ENCODE measurements at places on chromosomes 11 and 22. TPM values are rescaled to one million over a fixed set of nuclear protein-coding genes. Genes with fewer than 3 reads are reported as not detected.

- DNase-seq: no peak
Measured at GRCh38 chr22:31092161-31092560, 11.0 kb downstream of the SMTN start.

DNA sequence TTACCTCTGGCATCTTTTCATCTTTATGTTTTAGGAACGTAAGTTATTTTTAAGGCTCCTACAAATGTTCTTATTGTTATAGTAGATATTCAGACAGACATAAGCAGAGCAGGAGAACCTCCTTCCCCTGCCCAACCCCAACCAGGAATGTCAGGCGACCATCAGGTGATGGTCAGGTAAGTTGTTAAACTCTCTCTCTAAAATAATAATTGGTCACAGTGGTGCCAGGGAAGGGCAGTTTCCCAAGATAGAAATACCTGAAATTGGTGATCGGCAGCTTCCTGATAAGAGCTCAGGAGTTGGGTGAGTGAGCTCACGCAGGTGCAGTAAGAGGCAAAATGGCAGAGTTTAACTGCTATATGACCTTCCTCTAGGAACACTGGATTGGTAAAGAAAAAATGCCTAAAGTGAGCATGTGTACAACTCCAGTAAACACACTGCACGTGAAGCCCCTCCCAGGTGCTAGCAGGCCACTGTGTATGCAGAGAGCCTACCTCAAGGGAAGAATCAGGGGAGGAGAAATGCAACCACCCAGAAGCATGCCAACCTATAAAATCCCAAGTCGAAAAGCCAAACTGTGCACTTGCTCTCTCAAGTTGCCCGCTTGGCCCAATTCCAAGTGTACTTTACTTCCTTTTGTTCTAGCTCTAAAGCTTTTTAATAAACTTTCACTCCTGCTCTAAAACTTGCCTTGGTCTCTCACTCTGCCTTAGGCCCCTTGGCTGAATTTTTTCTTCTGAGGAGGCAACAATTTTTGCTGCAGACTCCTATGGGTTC, 273.9 kb downstream of the SBF2 start:
- DNase-seq: no peak

GRCh38 chr22:30087611-30088010, 7.3 kb downstream of the HORMAD2 start:
- DNase-seq: no peak

DNA sequence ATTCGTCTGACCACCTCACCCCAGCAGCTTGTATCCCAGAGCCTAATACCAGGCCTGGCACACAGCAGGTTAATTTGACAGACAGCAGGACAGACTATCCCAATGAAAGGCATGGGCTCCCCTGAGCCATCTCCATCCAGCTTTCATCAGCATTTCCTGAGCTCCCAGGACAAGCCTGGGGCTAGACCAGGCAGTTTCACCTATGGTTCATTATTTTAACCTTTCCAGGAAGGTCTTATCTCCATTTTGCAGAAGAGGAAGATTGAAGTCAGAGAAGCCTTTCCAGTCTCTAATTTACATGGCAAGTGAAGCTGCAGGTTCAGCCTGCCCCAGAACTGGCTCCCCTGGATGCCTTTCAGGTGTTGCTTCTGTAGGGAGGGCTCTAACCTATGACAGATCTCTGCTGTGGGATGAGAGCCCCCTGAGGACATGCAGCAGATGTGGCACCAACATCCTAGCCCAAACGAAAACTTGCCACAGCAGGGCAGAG, 17.0 kb downstream of the ARRB1 start:
- no peak for DNase-seq

DNA sequence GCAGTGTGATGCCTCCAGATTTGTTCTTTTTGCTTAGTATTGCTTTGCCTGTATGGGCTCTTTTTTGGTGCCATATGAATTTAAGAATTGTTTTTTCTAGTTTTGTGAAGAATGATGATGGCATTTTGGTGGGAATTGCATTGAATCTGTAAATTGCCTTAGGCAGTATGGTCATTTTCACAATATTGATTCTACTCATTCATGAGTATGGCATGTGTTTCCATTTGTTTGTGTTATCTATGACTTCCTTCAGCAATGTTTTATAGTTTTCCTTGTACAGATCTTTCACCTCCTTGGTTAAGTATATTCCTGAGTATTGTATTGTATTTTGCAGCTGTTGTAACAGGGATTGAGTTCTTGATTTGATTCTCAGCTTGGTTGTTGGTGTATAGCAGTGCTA, 18.3 kb upstream of the ZBED5 start:
- DNase-seq: no peak

- DNase-seq: no peak
Measured at GRCh38 chr11:47656260-47656885, 14.0 kb upstream of the MTCH2 start.

- DNase-seq: no peak
Measured at GRCh38 chr22:39537975-39538374, 5.4 kb upstream of the RPS19BP1 start.

DNA sequence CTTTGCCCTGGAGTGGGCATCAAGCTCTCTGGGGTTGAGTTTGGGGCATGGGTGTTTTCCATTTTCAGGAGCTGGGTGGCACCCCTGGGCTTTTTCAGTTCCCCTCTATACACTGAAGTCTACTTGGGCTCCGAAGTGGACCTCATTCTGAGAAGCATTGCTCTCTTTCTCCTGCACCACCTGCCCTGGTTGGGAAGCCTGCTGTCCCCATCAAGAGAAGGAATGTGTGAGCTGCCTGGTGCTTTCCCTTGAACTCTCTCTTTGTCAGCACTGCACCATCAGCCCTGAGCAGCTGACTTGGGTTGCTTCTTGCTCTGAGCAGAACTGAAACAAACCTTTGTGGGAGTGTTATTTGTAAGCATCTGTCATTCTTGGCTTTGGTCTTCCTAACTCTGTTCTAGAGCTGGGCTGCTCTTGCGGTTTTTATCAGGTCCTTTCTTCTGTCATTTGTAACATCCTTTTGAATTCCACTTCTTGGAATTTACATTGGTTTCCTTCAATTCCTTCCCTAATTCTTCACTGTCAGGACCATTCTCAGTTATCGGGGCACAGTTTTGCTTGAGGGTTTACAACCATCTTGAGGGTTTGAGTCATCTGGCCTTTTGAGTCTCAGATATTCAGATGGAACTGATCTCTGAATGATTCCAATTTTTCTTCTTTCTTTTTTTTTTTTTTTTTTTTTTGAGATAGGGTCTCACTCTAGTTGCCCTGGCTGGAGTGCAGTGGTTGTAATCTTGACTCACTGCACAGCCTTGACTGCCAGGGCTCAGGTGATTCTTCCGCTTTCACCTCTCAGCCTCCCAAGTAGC, 20.5 kb downstream of the UBE2L3 start:
- no peak for DNase-seq

GRCh38 chr22:31284281-31285155, 7.8 kb downstream of the PIK3IP1 start:
- no peak for DNase-seq

GRCh38 chr11:130765951-130766649, 150.2 kb downstream of the SNX19 start:
- no peak for DNase-seq

DNA sequence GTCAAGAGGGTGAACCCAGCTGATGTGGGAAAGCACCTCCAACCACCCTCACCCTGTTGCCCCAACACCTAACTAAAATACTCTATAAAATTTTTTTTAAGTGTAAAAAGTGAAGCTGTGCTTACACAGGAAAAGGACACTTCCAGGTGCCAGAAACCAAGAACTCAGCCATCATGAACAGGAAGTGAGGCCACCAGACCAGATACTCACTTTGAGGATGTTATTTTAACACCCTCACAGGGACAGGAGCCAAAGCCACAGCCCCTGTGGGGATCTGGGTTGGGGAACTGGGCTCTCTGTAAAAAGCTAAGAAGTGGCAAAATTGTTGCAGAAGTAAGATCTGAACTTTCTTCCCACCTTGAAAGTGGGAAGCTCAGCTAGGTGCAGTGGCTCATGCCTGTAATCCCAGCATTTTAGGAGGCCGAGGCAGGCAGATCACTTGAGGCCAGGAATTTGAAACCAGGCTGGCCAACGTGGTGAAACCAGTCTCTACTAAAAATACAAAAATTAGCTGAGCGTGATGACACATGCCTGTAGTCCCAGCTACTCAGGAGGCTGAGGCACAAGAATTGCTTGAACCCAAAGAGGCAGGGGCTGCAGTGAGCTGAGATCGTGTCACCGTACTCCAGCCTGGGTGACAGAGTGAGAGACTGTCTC, 3.8 kb downstream of the RSPH14 start:
- no peak for DNase-seq

DNA sequence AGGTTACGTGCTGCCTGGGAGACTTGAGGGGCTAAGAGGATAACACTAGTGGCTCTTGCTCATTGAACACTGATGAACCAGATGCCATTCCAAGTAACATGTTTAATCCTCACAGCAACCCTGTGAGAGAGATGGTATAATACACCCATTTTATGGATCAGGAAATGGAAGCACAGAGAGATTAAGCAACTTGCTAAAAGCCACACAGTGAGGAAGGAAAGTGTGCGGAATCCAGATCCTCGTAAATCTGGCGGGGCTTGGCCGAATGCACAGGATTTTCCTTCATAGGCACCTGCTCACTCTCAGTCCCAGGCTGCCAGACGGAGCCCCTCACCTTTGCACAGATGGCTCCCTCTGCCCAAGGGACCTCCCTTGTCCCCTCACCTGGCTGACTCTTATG, 7.7 kb upstream of the FOSL1 start:
- no peak for DNase-seq

- no peak for DNase-seq
Measured at GRCh38 chr11:47495856-47496217, 46.9 kb upstream of the RAPSN start.

GRCh38 chr11:134762248-134763029, 350.4 kb upstream of the B3GAT1 start:
- DNase-seq: peak; percentile 78

GRCh38 chr22:41245917-41246499, 5.3 kb upstream of the CHADL start:
- no peak for DNase-seq

GRCh38 chr22:33272871-33273270, 214.7 kb upstream of the SYN3 start:
- no peak for DNase-seq

- DNase-seq: no peak
Measured at GRCh38 chr11:35343033-35343598, 76.2 kb downstream of the SLC1A2 start.

- DNase-seq: no peak
Measured at GRCh38 chr22:31575190-31575589, 78.9 kb downstream of the SFI1 start.

- DNase-seq: no peak
Measured at GRCh38 chr11:45872651-45873356, 12.6 kb upstream of the MAPK8IP1 start.

DNA sequence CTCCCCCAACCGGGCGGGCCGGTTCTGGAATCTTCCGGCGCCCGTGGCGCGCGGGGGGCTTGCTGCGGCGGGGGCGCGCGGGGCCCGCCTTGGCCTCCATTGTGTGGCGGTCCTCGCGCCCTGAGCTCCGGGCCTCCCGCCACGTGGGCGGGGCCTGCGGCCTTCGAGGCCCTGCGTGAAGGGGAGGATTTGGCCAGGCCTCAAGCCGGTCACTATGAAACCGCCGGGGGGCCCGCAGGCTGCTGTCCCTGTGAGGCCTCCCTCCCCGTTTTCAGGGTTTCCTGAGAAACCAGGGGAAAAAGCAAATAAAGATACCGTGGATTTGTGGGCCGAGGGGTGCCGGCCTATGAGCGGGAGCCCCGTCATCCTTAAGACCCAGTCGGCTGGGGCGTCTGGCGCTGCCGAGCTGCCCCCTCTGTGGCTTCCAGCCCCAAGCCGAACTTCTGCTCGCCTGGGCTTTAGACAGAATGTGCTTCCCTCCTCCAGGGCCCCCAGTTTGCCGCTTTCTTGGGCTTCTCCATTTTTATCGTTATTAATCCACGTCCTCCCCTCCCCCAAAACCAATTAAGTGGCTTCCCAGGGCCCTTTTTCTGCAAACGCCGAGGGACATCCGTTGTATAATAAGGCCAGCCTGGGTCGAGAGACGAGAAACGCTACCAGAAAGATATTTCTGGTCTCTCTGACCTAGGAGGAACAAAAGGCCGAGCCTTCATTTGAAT, 602 bp downstream of the EWSR1 start:
- DNase-seq: peak; percentile 87

GRCh38 chr11:32375826-32376225, 59.5 kb downstream of the WT1 start:
- no peak for DNase-seq

DNA sequence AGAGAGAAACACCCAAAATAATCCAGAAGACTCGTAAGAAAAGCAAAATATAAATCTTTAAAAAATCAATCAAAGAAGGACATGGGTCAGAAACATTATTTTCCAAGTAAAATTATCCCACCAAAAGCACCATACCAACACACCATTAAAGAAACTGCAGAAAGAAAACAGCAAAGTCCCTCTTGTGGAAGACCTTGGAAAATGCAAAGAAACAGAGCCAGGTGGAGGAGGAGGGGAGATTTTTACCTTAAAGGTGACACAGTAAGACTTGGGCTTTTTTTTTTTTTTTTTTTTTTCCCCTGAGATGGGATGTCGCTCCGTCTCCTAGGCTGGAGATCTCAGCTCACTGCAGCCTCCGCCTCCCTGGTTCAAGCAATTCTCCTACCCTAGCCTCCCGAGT, 123.8 kb downstream of the LARGE1 start:
- DNase-seq: no peak

- DNase-seq: peak; percentile 94
Measured at GRCh38 chr22:29306835-29307595, 565 bp downstream of the GAS2L1 start.

DNA sequence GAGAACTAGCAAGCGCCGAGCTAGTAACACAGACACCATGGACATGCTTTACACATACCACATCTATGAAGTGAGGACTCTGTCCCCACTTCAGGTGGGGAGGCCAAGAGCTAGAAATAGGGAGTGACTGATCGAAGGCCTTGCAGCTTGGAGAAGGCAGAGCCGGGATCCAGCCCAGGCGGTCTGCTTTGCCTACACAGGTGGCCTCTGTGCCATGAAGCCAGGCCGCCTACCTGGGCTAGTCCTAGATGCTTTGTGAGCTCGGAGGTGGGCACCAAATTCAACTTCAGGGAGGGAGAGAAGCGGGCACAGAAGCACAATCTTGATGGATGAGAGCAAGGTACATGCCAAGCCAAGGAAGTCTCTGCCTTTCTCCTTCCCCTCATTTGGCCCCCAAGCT, 117.2 kb downstream of the TIMP3 start:
- no peak for DNase-seq

DNA sequence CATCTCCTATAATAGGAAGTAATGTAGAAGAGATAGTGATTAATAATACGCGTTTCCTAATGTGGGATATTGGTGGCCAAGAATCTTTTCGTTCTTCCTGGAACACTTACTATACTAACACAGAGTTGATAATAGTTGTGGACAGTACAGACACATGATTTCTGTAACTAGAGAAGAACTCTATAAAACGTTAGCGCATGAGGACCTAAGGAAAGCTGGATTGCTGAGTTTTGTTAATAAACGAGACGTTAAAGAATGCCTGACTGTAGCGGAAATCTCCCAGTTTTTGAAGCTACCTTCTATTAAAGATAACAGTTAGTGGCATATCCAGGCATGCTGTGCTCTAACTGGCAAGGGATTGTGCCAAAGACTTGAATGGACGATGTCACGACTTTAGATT, 83.3 kb downstream of the GGT1 start:
- no peak for DNase-seq

GRCh38 chr11:19321351-19321750, 80.6 kb upstream of the E2F8 start:
- DNase-seq: no peak

- no peak for DNase-seq
Measured at GRCh38 chr11:125247431-125247830, 82.9 kb downstream of the PKNOX2 start.

OR8G1 gene
- total RNA-seq: not detected

RNF141 gene
- 28.7 TPM for total RNA-seq

CHRM1 gene
- total RNA-seq: 0.27 TPM

BDNF gene
- total RNA-seq: 4.2 TPM

P4HA3 gene
- total RNA-seq: 6.1 TPM

MISFA gene
- 3.0 TPM for total RNA-seq

GLYAT gene
- total RNA-seq: not detected
